Activated CD8-positive, alpha-beta memory T cell treated with anti-CD3 and anti-CD28 coated beads, Interleukin-2, amount 10 ng/mL, durations not matched to agents 7 days and 5 days (primary cell): ENCODE measurements at places on chromosomes 2 and 18.

- DNase-seq: no peak
- no peak overlapping the region for H3K27ac ChIP-seq
- H3K27me3 ChIP-seq: peaks cover 4% of the 10 kb centered on the region
- H3K4me3 ChIP-seq: no peak overlapping the region
Measured at GRCh38 chr2:99598441-99598840, 108.6 kb upstream of the REV1 start.

- no peak overlapping the region for H3K27ac ChIP-seq
- DNase-seq: no peak
Measured at GRCh38 chr18:39647627-39648534, 2082.3 kb upstream of the CELF4 start.

DNA sequence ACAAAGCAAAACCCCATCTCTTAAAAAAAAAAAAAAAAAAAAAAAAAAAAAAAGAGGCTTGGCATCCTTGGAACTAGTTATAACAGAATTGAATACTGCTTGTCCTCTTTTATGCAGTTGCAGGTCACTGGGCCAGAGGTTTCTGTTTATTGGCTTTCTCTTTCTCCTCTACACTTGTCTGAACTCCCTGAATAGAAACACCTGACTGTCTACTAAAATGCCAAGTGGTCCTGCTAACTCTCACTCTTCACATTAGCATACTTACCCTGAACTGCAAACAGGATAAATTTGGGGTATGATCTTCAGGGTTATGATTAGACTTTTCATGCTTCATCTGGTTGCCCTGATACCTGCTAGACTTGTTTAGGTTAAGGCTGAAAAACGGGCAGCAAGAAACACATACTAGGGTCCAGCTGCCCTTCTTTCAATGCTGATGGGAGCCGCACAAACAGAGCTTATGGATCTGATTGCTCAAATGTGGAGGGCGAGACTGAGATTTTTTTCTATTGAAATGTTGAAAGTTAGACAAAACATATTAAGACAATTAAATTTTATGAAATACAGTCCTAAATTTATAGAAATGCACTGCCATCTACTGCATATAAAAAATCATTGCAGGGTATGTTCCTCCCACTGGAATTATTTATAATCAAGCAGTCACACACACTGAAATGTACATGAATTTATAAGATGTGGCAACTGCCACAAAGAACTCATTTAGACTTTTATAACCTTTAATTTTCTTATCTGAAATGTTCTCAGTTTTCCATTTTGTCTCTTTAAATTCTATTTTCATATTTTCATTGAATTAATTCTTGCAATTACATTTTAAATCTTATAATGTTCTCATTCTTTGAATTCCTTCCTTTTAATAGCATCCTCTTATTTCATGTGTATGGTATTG is 40.8 kb downstream of the GTF3C3 start:
- H3K36me3 ChIP-seq: peaks cover 47% of the 10 kb centered on the region
- no peak overlapping the region for H3K27ac ChIP-seq
- DNase-seq: no peak
- H3K4me1 ChIP-seq: peaks cover 2% of the 10 kb centered on the region
- H3K4me3 ChIP-seq: no peak overlapping the region

DNA sequence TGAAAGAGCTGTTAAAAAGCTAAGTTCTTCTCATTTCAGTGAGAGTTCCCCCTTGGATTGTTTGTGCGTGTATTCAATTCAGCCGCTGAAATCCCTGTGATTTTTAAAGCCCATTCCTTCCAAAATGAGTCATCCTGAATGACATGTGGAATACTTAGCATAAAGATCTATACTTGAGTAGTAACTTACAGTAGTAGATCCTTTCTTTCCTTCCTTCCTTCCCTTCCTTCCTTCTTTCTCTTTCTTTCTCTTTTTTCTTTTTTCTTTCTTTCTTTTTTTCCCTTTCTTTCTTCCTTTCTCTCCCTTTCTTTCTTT is 18.2 kb upstream of the SOX11 start:
- H3K27me3 ChIP-seq: peaks cover 21% of the 10 kb centered on the region
- no peaks in the 10 kb centered on the region for H3K4me1 ChIP-seq
- no peak overlapping the region for H3K4me3 ChIP-seq
- peaks cover 2% of the 10 kb centered on the region for H3K36me3 ChIP-seq
- no peak for DNase-seq

GRCh38 chr2:237429753-237430152 is 15.8 kb upstream of the COL6A3 start:
- H3K4me3 ChIP-seq: no peak overlapping the region
